ENCODE measurements at places on chromosomes 16 and 17.

DNA sequence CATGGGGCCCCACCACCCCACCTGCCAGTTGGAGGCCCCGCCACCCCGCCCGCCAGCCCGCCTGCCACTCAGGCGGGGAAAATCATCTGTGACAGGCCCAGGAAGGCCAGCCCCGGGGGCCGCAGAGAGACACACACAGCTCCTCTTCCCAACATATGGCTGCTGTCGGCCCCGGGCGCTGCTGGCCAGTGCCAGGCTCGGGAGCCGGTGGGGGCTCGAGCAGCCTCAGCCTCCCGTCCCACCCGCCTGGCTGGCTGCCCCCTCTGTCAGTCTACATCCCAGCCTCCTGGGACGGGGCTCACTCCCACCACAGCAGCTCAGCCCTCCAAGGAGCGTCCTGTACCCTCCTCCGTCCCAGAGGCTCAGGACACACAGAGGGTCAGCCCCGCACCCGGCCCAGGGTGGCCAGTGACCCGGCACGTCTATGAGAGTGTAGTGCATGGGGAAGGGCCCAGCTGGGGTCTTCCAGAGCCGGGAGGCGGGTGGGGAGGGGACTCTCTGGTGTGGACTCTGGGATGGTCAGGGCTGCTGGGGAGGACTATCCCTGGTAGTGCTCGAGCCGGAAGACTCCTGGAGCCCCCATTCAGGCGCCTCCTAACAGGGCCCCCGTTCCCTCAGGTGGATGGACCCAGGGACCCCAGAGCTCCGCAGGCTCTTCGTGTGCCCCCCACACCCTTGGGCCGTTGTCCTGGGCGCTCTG is 3.6 kb upstream of the PRR35 start:
- DNase-seq, result no peak

DNA sequence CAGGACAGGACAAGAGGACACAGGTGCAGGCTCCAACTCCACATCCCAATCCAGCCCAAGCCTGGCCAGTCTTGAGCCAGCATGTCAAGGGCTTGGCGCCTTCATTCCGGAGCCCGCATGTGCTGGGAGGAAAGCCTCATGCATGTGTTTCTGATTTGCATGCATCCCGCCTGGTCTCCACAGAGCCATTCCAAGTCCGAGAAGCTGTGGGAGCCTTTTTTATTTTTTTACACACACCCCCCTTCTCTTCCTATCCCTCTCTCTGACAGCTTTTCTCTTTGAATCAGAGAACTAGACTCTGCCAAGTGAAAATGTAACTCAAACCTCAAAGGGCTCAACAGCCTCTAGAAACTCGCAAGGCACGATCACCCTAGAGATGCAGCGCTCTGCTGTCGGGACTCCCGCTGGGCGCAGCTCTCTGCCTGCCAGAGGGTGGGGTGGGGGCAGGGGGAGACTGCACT is 45.1 kb downstream of the NOG start:
- DNase-seq, result no peak

DNA sequence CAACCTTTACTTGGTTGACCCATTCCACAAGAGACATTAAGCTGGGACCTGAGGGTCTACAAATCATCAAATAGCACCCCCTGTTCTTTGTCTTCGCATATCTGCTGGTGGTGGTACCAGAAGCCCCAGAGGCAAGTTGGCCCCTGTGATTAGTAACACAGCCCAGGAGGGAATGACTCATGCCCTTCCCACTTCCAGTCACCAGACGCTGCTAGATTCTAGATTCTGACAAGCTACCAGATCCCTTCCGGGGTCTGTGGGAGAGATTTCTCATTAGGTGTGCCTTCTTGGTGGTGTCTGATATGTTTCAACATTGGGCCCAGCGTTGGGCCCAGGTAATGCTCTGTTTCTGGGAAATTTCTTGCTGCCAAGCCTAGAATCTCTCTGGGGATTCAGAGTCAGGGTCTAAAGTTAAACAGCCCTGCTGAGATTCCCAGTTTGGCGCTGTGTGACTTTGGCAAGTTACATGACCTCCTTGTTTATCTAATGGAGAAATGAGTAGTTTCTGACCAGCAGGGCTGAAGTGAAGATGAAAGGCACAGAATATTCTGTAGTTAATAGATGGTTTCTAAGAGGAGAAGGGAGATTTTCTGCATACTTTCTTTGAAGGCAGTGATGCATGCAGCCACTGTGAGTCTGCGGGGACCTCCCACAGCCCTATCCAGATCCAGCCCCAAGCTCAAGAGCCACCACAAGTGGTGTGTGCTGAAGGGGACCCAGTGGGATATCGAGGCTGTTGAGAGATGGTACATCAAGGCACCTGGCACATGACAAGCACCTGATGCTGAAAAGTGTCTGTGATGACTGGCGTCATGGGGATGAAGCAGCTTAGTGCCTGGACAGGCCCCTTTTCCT is 3.9 kb downstream of the TRPV2 start:
- DNase-seq, result no peak

- DNase-seq, result peak; percentile 57
Observed at GRCh38 chr16:20385844-20386832, 18.4 kb downstream of the PDILT start.

GRCh38 chr17:9644910-9645751 is at the start of gene USP43:
Gene USP43 (plus strand): TSS chr17:9645517. CDS start chr17:9645633, 116 bp downstream.
- DNase-seq, result no peak

DNA sequence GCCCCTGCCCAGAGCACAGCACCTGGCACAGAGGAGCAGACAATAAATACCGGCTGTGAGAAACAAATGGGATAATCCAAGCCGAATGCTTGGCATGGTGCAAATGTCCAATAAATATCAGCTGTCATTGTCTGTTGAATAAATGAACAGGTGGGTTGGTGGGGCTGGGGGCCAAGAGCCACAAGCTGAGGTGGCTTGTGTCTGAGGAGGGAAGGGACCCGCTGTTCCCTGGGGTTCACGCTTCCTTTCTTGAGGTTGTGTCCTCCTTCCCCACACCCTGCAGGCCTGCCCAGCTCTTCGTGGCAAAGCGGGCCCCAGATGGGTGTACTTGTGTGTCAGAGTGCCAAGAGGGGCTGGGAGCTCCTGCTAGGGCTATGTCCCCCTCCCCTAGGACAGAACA is 38.6 kb downstream of the ARHGAP27 start:
- DNase-seq, result no peak

- no peak for DNase-seq
Observed at GRCh38 chr16:28237754-28238357, 26.1 kb upstream of the XPO6 start.

GRCh38 chr17:54172096-54172984 is 349.6 kb downstream of the KIF2B start:
- DNase-seq, result peak; percentile 45

DNA sequence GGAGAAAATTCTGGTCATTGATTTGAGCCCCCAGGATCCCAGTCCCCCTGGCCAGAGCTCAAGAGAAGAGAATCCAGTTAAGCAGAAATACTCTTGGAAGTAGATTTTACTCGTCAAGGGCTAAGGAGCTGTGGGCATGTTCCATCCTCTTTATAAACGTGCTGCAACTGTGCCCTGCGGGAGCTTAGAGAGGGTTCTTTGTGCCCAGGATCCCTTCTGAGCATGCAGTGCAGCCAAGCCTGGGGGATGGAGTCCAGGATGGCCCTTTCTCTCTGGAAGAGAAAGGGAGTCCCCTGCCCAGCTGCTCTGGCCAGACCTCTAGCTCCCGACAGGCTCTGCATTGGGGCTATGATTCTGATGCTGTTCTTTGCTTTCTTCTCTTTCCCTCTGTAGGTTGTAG is 9.5 kb upstream of the LGALS9 start:
- DNase-seq, result no peak

- DNase-seq, result no peak
Observed at GRCh38 chr17:61770043-61770442, 93.3 kb downstream of the BRIP1 start.

DNA sequence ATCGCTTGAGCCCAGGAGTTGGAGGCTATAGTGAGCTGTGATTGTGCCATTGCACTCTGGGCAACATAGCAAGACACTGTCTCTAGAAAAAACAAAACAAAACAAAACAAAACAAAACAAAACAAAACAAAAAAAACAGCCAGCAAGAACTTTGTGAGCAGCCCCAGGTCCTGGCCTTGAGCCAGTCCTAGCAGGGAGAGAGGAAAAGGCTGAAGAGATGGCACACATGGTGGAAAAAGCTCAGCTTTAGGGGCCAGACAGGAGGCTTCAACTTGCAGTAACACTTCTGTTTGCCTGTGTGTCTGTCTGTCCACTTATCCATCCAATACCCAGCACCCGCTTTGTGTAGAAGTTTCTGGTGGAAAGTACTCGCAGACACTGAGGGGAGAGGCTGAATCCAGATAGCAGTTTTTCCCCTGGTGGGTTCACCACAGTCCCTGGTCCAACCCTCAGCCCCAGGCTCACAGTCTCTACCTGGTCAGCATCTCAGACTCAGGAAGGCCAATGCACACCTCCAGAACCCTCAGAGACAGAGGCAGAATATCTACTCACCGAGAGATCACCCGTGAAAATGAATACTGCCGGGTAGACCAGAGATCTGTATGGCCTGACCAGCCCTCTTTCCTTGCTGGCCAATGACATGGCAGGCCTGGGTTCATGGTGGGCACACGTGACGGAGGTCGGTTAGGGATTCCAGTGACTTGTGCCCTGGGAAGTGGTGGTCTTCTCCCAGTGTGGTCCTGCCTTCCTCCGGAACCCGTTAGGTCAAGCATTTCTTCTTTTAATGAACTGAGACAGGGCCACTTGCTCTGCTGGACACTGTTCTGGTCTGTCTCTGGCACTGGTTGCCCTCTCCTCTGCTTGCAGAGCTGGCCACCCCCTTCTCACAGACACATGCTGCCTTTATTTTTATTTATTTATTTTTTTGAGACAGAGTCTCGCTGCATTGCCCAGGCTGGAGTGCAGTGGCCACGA is 79.5 kb upstream of the DNAJA2 start:
- no peak for DNase-seq

DNA sequence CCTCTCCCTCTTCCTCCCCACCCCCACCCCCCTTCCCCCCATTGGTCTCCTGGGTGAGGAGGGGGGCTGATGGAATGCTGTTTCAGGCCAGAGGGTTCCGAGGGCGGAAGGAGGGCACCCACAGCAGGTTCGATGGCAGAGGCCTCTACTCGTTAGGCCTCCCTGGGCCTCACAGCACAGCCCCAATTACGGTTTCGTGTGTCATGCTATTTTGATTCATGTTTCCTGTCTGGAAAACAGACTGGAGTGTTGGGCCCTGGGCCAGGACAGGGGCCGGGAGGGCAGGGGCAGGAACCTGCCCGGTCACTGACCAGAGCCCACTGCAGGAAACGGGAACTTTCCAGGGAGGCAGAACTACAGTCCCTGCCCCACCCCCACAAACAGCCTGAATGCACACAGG is 138.2 kb downstream of the C16orf95 start:
- DNase-seq, result no peak

- DNase-seq, result no peak
Observed at GRCh38 chr17:76539631-76540271, at the start of gene PRCD. Gene PRCD (plus strand): TSS chr17:76540044. CDS start chr17:76540142, 98 bp downstream.

GRCh38 chr17:2025622-2026309 is 632 bp upstream of the RTN4RL1 start:
- no peak for DNase-seq

DNA sequence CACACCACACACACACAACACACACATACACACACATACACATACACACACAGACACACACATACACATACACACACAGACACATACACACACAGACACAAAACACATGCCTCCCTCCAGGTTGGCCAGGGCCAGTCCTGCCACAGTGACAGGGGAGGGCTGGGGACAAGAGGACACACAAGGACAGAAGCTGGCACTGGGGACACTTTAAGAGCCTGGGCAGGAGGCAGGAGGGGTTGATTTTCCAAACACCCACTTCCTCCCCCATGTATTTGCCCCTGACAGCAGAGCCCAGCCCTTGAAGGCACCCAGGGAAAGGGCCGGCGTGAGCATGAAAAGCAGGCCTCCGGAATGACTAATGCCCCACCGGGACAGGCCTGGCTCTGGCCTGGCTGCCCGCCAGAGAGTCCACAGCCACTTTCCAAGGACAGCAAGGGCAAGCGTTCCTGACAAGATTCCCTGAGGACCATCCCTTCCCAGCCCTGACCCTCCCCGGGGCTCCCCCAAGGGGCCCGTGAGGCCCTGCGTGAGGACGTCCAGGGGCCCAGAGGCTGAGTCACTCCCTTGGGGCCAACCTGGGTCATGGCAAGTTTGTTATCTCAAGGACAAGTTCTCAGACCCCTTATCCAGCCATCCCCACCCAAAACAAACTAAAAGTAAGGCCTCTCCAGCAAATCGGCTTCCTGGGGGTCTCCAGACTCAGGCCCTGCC is 235.6 kb downstream of the ZNF423 start:
- DNase-seq, result no peak

GRCh38 chr16:11349599-11350276 is 4.5 kb downstream of the RMI2 start:
- no peak for DNase-seq

DNA sequence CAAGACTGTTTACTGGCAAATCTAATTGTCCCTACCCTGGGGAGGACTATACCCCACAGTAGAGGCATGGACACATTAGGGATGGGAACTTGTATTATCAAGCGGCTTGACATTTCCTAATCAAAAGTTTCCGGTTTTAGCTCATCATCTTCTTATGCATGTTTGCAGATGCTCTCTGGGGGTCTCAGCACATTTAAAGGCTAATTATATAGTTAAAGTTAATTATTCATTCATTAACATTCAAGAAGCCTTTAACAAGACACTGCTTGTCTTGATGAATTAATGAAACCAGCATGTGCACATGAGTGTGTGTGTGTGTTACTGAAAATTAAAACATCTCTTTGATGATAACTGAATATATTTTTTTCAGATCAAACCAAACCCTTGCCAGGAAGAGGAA is 377.1 kb downstream of the GRIN2A start:
- DNase-seq, result no peak

GRCh38 chr16:80812593-80812992 is 8.2 kb upstream of the CDYL2 start:
- no peak for DNase-seq

- DNase-seq, result no peak
Observed at GRCh38 chr17:19457046-19457445, 46.0 kb downstream of the RNF112 start.

- no peak for DNase-seq
Observed at GRCh38 chr16:10813099-10813455, 5.5 kb downstream of the TVP23A start.

All from iPS DF 6.9 (cell line).